ENCODE measurements at places on chromosomes 16 and 17.

DNA sequence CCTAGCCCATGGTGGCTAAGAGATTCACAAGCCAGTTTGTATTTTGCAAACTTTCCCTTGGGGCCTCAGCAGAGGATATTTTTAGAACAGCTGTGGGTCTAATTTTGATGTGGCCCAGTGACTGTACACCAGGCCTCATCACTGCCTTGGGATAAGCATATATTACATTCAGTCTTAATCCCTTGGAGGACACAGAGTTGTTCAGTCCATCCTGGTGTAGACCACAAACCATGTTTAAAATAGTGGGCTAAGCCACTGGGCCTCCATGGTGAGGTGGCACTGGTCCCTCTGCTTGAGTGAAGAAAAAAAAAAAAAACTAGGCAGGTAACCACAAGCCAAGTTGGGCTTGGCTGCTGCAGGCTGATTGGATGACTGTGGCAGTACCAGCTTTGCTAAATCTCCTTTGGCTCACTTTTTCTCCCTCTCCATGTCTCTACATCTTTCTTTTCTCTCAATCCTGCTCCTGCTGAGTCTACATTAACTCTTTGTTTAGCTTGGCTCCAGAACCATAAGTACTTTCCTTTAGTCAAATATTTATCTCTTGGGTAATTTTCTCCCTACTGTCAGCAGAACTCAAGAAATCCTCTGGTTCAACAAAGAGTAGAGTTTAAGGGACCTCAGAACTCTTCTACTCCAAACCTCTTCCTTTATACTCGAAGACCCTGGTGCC is 120.0 kb upstream of the TBX2 start:
- ATAC-seq: no peak

GRCh38 chr17:33387406-33387805 is 94.3 kb upstream of the ASIC2 start:
- no peak for ATAC-seq

DNA sequence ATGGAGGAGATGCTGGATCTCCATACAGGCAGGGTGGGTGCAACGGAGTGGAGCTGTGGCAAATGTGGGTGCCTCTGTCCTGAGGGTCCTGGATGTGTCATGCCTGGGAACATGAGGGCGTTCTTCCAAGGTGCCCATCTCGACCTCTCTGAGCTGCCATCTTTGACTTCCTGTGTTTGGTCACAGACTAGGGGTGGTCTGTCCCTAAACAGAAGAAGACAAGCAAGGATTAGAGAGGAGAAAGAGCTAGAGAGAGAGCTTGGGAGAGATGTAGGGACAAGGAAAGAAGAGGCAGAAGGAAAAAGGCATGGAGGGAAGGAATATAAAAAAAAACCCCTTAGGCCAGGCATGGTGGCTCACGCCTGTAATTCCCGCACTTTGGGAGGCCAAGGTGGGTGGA is 3.3 kb upstream of the ZG16 start:
- ATAC-seq: no peak

DNA sequence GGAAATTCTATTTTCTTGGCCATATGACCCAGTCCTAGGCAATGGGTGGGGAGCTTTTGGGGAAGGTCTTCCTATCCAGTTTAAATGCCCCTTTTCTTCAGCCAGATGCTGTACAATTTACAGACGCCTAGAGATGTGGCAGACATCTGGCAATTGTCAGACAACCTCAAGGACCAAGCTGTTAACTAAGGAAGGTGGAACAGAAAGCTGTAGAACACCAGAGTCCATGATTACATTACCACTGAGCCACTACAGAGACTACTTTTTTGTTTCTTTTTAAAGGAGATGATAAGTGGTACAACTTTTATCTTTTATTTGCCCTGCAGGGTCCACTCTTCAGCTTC is 21.1 kb upstream of the CORO6 start:
- ATAC-seq: no peak

DNA sequence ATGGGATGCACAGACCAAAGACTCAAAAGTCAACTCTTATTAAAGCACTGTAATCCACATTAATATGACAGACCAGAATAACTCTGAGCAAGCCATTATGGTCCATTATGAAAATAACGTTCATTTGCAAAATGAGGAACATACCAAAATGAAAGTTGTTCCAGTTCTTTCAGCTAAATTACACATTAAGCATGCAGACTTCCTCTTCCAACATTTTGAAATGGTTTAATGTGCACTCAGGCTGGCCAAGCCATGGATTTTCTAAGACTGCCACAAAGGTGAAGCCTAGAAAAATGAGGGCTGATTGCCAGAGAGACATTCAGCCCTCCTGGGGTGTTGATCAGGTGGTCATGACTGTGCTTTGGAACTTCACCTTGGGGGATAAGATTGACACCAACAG is 56.7 kb upstream of the NOG start:
- ATAC-seq: no peak

GRCh38 chr16:842061-842476 is 41.5 kb upstream of the GNG13 start:
- no peak for ATAC-seq

- ATAC-seq: no peak
These were observed 9.8 kb downstream of the UNC13D start for GRCh38 chr17:75834279-75834920.

- no peak for ATAC-seq
These were observed 3.3 kb downstream of the HNF1B start for GRCh38 chr17:37741341-37742115.

DNA sequence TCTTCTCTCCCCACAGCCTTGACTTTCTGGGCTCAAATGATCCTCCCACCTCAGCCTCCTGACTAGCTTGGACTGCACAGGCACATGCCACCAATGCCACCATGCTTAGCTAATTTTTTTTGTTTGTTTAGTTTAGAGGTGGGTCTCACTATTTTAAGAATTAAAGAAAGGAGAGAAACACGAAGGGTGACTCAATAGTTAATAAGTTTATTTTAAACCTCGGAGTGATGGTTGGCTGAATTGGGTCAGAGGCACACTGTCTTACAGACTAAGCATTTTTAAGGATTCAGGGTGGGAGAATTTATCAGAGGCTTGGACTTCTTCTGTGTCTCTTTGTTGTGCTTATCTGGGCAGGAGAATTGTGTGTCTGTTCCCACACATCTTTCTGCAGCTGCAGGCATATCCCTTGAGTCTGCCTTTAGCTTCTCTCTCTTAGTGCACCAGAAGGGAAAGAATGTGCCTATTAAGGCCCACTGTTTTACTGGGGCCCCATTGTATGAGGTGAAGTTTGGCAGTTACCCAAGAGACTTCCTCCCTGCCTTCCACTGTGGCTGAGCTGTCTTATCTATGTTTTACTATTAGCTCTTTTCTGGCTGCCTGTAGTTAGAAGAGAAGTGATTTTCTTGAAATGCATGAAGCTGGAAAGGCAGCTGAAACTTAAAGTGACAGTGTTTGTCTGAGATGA is 2172.0 kb downstream of the TP53TG3F start:
- ATAC-seq: no peak

DNA sequence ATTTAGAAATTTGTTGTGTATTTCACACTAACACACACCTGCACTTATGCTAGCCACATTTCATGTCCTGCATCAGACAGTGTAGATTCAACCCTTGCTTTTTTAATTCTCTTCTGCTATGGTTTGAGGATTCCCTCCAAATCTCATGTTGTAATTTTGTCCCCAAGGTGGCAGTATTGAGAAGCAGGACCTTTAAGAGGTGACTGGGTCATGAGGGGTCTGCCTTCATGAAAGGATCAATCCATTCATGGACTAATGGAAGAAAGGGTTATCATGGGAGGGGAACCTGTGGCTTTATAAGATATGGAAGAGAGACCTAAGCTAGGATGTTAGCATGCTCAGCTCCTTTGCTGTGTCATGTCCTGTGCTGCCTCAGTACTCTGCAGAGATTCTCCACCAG is 1032.2 kb downstream of the CDH11 start:
- no peak for ATAC-seq

- ATAC-seq: no peak
These were observed 11.7 kb downstream of the GAA start for GRCh38 chr17:80113033-80113484.

DNA sequence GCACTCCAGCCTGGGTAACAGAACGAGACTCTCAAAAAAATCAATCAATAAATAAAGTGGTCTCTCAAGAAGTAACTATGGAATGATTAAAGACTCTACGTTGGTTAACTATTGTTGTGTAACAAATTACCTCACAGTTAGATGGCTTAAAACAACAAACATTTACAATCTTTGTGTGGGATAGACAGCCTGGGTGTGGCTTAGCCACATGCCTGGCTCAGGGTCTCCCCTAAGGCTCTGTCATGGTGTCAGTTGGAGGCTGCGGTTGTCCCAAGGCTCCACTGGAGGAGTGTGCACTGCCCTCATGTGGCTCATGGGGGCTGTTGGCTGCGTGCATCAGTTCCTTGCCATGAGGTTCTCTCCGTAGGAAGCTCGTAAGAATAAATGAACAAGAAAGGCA is 294.5 kb downstream of the SNX29 start:
- no peak for ATAC-seq

DNA sequence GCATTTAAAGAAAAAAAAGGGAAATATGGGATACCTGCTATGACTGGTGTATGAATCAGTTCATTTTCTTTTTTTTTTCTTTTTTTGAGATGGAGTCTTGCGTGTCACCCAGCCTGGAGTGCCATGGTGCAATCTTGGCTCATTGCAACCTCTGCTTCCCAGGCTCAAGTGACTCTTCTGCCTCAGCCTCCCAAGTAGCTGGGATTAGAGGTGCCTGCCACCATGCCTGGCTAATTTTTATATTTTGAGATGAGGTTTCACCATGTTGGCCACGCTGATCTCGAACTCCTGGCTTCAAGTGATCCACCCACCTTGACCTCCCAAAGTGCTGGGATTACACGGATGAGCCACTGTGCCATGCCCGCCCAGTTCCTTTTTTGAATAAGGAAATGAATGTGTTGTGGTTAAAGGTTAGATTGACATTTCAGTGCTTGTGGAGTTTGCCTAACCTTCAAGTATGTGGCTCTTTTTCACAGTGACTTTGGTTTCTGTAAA is 7.7 kb downstream of the HAPSTR1 start:
- ATAC-seq: peak; percentile 45

- no peak for ATAC-seq
These were observed 75.4 kb upstream of the SDK2 start for GRCh38 chr17:73719588-73720071.

GRCh38 chr16:55853114-55853513 is 20.2 kb upstream of the CES1 start:
- ATAC-seq: no peak

DNA sequence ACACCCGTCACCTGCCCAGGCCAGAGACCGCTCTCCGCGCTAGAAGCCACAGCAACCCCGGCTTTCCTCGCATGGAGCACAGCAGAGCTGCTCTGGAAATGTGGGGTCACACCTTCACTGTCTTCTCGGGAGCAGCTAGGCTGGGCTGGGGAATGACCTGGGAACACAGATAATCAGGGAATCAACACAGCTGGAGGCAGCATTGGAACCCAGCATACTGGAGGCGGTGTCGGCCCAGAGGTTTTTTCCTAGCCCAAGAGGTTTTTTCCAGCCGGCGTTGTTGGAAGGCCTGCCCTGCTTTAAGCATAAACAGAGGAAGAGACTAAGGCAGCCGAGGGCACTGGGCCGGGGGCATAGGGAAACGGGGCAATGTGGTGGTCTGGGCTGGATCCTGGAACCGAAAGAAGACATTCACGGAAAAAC is 791 bp upstream of the PLD6 start:
- no peak for ATAC-seq

DNA sequence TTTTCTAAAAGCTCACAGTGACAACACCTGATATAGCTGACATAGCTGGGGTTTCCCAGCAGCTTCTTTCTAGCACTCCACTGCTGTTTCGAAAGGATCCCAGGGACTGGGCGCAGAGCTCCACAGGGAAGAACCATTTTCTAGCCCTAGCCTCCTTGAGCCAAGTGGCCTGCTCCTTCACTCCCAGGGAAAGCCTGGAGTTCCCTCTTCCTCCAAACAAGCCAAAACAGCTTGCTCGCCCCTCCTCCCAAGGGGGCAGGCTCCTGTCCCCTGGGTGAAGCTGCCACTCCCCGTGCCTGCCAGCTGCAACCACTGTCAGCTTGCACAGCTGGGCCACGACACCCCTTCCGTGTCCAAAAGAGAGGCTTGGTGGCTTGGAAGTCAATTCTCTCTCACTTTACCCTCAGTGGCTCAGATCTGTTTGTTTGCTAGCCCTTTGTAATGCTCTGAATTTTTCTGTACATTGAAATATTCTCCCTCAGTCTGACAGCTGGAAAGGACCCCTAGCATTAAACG is 59.8 kb downstream of the CYTH1 start:
- no peak for ATAC-seq

DNA sequence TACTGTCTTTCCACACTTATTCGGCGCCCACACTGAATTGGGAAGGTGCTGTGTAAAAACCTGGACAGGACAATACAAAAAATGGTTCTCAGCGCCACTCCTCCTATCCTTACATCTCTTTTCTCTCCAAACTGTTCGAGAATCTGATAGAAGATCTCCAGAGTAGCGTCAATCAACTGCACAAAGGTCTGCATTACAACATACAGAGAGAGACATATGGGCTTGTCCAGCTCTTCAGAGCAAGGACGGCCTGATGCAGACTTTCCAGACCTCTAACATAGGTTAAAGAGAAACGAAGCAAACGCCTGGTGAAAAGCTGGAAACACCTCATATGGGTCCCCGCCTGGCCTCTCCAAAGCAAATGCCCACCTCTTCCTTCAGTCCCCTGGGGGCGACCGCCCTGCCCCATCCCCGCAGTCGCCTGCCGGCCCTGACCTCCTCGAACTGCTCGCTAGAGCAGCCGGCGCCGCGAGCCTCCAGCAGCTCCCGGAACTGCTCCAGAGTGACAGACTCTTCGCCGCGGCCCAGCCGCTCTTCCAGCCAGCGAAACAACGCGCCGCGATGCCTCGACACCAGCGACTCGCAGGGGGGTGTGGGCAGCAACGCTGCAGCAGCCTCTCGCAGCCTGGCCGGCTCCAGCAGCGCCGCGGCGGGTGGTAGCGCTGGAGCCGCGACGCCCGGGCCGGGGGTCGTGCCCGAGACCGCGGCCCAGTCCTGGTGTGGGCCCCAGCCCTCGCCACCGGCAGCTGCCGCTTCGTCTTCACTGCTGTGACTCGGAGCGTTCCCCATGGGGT is 526 bp downstream of the ZZEF1 start:
- peak; percentile 1 for ATAC-seq

- ATAC-seq: no peak
These were observed 147.0 kb downstream of the C16orf78 start for GRCh38 chr16:49520492-49521038.

DNA sequence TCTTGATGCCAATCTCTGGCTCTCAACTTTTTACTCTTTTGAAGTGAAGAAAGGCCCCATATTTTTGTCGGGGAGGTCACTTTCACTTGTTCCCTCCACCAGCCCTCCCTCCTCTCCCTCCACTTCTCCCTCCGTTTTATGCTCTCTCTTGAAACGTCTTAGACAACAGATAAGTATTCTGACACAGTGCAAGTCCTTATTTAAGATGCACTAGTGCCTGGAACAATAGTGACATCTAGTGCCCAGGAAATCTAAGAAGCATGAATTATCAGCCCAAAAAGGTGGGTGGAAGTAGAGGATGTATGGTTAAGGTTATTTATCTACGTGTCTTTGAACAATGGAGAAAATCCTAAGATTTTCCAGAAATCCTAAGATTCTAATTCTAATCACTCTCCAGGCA is 17.9 kb downstream of the PSME3IP1 start:
- ATAC-seq: peak; percentile 60
